Stimulated activated CD4-positive, alpha-beta T cell treated with anti-CD3 and anti-CD28 coated beads, Interleukin-1b, Interleukin-23, amount 100 ng/mL, for 4 hours (primary cell): ENCODE measurements at places on chromosomes 12 and 14.

GRCh38 chr12:108482717-108483212, 32.3 kb upstream of the FICD start:
- DNase-seq, result no peak

- DNase-seq, result no peak
Observed at GRCh38 chr12:57455374-57456144, 452 bp downstream of the INHBE start.

GRCh38 chr14:104894331-104895206, 29.5 kb downstream of the CEP170B start:
- DNase-seq, result no peak

DNA sequence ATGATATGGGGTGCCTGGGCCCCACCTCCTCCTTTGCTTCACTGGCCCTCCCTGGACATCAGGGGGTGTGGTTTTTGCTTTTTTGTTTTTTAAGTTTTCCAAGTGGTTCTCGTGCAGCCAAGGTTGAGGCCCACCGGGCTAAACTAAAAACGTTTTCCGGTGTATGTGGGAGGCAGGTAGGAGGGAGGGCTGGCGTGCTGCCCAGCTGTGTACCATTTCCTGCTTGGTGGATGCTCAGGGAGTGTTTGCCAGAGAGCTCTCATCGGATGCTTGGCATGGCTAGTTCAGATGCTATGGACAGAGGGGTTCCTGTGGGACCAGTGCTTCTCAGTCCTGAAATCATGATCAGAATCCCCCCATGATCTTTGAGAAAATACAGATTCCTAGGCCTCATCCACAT, 246.4 kb downstream of the CACNA1C start:
- no peak for DNase-seq

DNA sequence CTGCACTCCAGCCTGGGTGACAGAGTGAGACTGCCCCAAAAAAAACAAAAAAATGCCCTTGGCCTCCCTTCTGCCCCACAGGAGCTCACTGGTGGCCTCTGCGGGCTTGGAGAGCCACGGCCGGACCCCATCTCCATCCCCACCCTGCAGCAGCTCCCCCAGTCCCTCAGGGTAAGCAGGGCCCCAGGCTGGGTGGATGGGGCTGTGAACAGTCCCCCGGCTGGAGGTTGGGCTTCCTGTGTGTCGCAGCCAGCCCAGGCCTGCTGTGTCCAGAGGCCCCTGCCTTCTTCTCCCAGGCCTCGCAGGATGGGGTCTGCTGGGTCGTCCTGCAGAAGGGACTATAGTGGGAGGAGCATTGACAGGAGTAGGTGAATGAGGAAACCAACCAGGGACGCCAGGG, 15.4 kb upstream of the PUS1 start:
- no peak for DNase-seq

- no peak for DNase-seq
Observed at GRCh38 chr14:41062826-41063225, 543.9 kb upstream of the LRFN5 start.

DNA sequence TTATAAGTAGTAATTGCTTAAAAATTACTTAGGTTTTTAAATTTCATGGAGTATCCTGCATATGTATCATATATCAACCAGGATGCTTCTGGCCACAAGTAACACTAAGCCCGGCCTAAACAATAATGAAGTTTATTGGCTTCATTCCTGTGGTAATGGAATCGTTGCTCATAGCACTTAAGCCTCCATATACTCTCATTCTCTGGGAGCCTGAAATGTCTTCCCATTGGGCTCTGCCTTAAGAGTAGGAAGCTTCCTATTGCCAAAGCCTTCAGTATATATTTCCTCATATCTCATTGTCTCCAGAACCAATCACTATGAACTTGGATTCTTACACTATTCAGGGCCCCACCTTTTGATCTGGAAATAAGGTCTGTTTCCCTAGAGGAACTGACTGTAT, 83.8 kb upstream of the DNM1L start:
- DNase-seq, result no peak

DNA sequence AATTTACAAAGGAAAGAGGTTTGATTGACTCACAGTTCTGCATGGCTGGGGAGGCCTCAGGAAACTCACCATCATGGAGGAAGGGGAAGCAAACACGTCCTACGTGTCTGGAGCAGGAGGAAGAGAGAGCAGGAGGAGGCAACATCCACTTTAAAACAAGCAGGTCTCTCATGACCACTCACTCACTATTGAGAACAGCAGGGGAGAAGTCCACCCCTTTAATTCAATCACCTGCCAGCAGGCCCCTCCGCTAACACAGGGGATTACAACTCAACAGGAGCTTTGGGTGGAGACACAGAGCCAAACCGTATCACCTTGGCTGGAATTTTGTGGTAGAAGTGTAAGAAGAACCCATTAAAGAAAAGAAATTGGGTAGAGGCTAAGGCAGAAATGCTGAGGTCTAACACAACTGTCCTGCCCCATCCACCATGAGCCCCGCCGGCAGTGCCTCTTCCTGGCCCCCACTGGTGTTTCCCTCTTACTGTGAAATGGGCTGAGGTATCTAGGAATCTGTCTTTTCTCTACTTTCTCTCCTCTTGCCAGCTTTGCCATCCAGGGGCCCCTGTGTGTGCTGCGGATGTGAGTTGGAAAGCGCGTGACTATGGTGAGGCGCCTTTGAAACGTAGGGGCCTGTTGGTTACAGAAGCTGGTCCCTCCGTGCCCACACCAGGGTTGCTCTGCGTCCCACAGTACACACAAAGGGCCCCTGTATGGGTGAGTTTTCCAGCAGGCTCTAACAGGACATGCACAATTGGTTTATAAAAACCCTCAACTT, 108.0 kb upstream of the TMEM132D start:
- DNase-seq, result no peak

- DNase-seq, result no peak
Observed at GRCh38 chr14:54172562-54172961, 215.9 kb upstream of the BMP4 start.

DNA sequence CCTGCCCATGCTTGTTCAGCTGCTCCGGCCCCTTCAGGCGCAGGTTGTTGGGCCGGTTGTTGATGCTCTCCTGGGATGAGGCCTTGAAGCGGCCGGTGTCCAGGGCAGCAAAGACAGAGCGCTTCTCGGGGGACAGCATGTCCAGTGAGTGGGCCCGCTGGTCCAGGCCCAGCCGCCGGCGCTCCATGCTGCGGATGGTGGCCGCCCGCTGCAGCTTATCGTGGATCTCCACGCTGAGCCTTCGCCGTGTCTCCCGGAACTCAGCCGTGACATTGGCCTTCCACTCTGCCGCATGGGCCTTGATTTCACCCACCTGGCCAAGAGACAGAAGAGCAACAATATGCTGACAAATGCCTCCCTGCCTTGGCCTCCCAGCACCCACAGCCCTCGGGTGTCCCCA, 137.2 kb downstream of the KCNK10 start:
- no peak for DNase-seq

- DNase-seq, result no peak
Observed at GRCh38 chr14:33676135-33676566, 274.7 kb downstream of the EGLN3 start.

GRCh38 chr14:39755269-39755878, 323.1 kb upstream of the FBXO33 start:
- no peak for DNase-seq

GRCh38 chr12:124150168-124150567, 144.7 kb upstream of the RFLNA start:
- no peak for DNase-seq

DNA sequence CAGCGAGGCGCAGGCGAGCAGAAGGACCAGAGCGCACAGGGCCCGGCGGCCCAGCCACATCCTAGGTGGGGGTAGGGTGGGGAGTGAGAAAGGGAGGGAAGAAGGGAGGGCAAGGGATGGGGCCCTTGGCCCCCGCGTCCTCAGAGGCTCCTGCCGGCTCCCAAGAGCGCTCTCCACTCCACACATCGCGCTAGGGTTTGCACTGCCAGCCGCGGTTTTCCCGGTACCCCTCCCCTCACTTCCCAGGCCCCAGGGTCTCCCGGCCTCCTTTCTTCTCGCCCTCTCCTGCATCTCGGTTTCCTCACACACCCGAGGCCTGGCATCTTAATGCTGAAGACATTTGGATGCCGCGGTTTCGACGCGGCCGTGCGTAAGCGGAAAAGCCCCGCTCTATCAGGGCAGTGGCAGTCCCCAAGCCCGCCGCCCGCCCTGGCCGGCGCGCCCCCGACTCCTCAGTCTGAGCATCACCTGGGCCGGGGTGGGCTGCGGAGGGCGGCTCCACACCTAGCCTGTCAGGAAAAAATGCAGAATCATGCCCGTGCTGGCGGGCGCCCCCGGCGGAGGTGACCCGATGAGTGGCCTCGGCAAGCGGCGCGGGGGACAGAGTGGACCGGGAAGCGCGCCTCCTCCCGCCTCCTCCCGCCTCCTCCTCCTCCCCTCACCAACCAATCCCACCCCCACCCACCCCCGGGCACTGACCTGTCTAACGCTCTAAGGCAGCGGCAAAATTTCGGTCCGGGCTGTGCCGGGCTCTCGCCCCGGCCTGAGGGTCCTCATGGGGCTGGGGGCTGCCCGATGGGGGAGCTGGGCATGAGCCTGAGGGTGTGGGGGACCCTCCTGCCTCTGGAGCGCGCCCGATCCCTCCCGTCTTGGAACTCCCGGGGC, 686 bp downstream of the B4GALNT1 start:
- DNase-seq, result no peak

GRCh38 chr12:86948851-86949250, 692.7 kb upstream of the MGAT4C start:
- no peak for DNase-seq

- no peak for DNase-seq
Observed at GRCh38 chr12:28866715-28867503, 282.2 kb upstream of the FAR2 start.

DNA sequence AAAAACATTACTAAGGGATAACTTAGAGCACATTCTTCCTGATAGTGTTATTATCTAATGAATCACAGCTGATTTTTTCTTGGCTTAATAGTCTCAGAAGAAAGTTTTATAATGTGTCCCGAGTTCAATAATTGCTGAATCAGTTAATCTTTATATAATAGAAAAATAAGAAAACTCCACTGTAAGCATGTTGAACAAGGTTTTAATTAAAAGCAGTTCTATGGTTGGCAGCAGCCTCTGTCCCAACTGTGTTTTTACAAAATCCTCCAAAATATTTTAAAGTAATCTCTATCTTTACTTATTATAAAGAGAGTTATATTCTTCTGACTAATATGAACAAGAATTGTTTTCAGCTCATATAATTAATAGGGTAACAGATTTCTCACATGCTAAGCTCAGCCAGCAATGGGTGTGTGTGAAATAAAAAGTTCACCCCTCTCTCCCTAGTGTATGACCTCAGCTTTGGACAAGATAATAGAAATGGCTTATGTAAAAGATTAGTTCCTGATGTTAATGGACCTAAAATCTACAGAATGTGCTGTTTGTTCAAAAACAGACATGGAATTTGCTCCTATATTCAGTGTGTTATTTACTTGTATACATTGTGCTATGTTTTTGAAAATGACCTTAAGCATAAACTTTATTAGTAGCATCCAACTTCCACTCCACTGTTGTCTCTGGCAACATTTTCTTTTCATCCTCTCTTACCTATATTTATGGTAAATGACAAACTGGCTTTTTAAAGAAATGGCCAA, 67.1 kb upstream of the DCN start:
- DNase-seq, result no peak

- DNase-seq, result no peak
Observed at GRCh38 chr12:104496336-104496735, 39.6 kb downstream of the CHST11 start.

DNA sequence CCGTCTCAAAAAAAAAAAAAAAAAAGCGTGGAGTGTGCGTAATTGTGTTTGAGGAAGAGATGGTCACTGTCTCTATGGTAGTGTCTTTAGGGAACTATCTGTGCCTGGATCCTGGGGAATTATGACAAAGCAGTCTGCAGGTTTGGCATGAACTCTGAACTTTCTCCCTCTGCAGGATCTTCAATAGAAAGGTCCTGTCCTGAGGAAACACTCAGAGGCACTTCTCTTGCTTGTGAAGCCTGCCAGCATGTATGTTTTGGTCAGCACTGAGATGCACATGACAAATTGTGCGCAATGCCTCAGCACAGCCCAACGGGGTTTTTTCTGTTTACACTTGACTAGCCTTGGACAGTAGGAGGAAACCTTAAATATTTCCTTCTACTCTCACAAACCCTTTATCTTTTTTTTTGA, 46.6 kb downstream of the ATF7 start:
- DNase-seq, result no peak

DNA sequence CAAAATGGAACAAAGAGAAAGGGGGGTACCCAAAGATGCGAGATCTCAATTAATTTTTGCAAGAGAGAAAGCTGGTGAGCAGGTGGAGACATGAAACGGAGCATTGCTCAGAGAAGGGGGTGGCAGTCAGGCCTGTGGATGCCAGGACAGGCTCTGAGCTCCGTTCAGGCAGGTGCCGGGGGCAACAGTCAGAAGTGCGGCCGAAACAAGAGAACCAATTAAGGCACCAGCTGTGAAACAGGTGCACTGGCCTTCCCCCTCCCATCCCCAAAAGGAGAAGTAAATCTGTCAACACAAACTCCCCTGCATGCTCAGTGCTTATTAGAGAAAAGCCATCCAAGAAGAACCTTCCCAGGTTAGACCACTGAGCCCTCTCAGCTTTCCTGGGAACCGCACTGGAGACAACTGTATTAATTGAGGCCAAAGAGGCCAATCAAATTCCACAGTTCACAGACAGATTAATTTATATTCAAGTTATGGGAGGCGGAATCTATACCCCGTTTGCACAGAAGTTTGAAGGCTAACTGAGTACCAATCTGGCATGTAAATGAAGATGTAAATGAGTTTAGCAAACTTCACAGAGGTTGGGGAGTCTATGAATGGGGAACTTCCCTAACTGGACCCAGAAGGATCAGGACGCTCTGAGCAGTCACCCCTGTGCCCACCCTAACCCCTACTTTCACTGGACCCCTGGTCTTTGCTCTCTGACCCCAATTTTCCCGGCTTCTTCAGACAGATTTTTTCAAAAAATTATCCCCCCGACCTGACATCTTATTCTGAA, 20.9 kb downstream of the OAS2 start:
- DNase-seq, result no peak

GRCh38 chr12:91278126-91278525, 95.5 kb upstream of the DCN start:
- DNase-seq, result no peak

GRCh38 chr12:30980955-30981662, 54.6 kb downstream of the TSPAN11 start:
- no peak for DNase-seq

GRCh38 chr12:120813588-120814153, 88.0 kb downstream of the ACADS start:
- DNase-seq, result no peak

- no peak for DNase-seq
Observed at GRCh38 chr12:118330421-118331018, 42.2 kb downstream of the TAOK3 start.

DNA sequence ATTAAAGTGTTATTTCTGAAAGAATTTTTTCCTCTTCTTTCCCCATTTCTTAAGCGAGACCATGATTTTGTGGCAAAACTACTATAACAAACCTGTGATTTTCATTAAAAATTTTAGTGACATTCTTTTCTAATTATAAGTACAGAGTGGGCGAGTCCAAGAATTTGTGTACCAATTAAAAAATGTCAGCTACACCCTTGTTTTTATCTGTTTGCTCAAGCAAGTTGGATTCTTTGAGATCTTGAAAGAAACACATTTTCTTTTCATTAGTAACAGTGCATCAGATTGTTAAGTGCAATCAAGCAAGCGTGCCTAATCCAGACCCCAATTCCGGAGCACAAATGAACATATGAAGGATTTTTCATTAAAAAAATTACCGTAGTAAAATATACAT, 338.8 kb upstream of the DDHD1 start:
- DNase-seq, result no peak

GRCh38 chr12:104682790-104683279, 226.1 kb downstream of the CHST11 start:
- DNase-seq, result peak; percentile 56

- DNase-seq, result no peak
Observed at GRCh38 chr12:13135371-13136178, 32.1 kb upstream of the GSG1 start.
